ENCODE measurements at places on chromosomes 12 and 14.

DNA sequence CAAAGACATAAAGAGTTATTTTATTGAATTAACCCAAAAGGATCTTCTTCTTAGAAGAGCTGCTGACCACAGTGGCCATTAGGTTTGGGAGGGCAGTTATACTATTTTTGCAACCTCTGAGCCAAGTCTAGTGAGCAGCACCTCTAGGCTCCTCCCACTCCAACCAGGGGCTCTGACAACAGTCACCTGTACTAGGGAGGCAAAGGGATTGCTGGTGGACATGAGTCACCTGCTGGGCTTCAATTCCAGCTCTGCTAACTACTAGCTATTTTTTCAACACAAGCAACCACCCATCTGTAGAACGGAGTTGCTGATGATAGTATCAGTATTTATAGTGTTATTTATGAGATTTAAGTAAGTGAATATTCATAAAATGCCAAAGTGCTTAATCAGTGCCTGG is 166.0 kb downstream of the KLHL28 start:
- no peaks in the 10 kb centered on the region for H3K27me3 ChIP-seq
- no peak overlapping the region for H3K27ac ChIP-seq
- H3K36me3 ChIP-seq: no peaks in the 10 kb centered on the region
- no peak overlapping the region for H3K4me3 ChIP-seq
- no peaks in the 10 kb centered on the region for H3K4me1 ChIP-seq
- peak; percentile 6 for DNase-seq

GRCh38 chr14:64680714-64681065 is 23.5 kb upstream of the PLEKHG3 start:
- no peaks in the 10 kb centered on the region for H3K36me3 ChIP-seq
- H3K4me1 ChIP-seq: no peaks in the 10 kb centered on the region
- no peaks in the 10 kb centered on the region for H3K27me3 ChIP-seq
- H3K4me3 ChIP-seq: no peak overlapping the region
- no peak for DNase-seq

DNA sequence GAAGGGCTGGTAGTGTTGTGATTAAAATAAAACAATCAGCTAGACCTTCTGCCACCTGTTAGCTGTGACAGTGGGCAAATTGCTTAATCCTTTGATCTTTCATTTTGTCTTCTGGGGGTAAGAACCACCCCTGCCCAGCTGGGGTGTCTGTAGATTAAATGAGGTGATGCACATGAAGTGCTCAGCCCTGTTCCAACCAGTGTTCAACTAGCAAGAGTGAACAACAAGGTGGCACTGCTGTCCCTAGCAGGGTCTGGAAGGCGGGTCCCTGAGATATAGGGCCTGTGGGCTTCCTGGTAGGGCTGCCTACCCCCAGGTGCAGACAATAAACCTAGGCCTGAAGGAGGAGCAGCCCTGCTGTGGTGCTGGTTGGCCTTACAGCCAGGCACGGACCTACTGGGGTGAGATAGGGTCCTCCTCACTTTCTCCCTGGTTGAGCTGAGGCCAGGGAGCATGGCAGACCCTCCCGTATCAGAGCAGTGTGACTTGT is 60.6 kb downstream of the ARL6IP4 start:
- no peaks in the 10 kb centered on the region for H3K27me3 ChIP-seq
- H3K4me3 ChIP-seq: no peak overlapping the region
- no peaks in the 10 kb centered on the region for H3K36me3 ChIP-seq
- peaks cover 19% of the 10 kb centered on the region for H3K4me1 ChIP-seq
- no peak for DNase-seq

- no peak overlapping the region for H3K27ac ChIP-seq
- H3K36me3 ChIP-seq: no peaks in the 10 kb centered on the region
- no peaks in the 10 kb centered on the region for H3K27me3 ChIP-seq
- H3K4me3 ChIP-seq: no peak overlapping the region
These were observed 107.2 kb downstream of the ZFC3H1 start for GRCh38 chr12:71556448-71556847.

DNA sequence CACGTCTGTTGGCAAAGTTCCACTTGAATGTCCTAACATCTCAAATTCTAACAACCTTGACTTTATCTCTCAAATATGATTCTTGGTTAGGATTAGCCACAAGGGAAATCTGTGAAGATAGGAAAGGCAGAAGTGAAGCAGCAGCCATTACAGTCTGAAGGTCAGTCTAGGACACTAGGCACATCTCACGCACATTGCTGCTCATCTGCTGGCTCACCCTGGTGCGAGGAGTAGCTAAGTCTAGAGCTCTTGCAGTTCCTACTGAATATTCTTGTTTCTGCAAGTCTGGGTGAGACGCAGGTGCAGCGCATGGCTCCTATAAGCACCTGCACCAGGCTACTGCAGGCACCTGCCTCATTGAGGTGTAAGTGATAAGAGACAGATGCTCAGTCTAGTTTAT is 6.4 kb upstream of the SLC25A3 start:
- no peaks in the 10 kb centered on the region for H3K4me1 ChIP-seq
- no peak for DNase-seq
- H3K36me3 ChIP-seq: no peaks in the 10 kb centered on the region
- H3K4me3 ChIP-seq: no peak overlapping the region
- H3K27ac ChIP-seq: no peak overlapping the region

- peaks cover 4% of the 10 kb centered on the region for H3K4me1 ChIP-seq
- no peak overlapping the region for H3K4me3 ChIP-seq
- no peak overlapping the region for H3K27ac ChIP-seq
- no peak for DNase-seq
These were observed 29.2 kb upstream of the CHST11 start for GRCh38 chr12:104427547-104427938.

GRCh38 chr12:6921996-6922946 is 5.5 kb upstream of the ATN1 start:
- DNase-seq: no peak
- no peaks in the 10 kb centered on the region for H3K27me3 ChIP-seq
- peaks cover 27% of the 10 kb centered on the region for H3K4me1 ChIP-seq
- no peak overlapping the region for H3K4me3 ChIP-seq
- peaks cover 16% of the 10 kb centered on the region for H3K36me3 ChIP-seq

GRCh38 chr12:49557917-49558215 is 10.1 kb downstream of the MCRS1 start:
- peaks cover 18% of the 10 kb centered on the region for H3K36me3 ChIP-seq
- DNase-seq: no peak
- no peak overlapping the region for H3K27ac ChIP-seq
- no peak overlapping the region for H3K4me3 ChIP-seq
- no peaks in the 10 kb centered on the region for H3K4me1 ChIP-seq

DNA sequence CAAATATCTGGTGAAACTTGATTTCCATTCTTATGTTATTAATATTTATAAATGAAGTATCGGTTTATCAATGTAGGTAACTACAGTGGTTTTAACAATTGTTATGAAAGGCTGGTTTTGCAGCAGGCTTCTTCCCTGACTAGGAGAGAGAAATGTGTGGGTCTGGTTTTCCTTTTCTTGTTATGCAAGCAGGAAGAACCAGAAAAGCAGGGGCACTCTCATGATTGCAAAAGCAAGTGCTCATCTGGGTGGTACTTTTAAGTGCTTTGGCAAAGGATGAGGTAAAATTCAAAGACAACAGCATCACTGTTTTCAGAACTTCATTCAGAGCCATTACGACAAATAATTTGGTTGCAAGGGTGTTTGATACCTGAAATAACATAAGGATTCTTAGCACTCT is 105.6 kb downstream of the PTPRO start:
- H3K4me3 ChIP-seq: no peak overlapping the region
- no peak overlapping the region for H3K27ac ChIP-seq
- no peaks in the 10 kb centered on the region for H3K4me1 ChIP-seq
- no peaks in the 10 kb centered on the region for H3K36me3 ChIP-seq
- DNase-seq: no peak

- no peak overlapping the region for H3K4me3 ChIP-seq
- H3K4me1 ChIP-seq: peaks cover 13% of the 10 kb centered on the region
- no peaks in the 10 kb centered on the region for H3K36me3 ChIP-seq
- no peaks in the 10 kb centered on the region for H3K27me3 ChIP-seq
These were observed 6.5 kb downstream of the HIP1R start for GRCh38 chr12:122841544-122842321.

DNA sequence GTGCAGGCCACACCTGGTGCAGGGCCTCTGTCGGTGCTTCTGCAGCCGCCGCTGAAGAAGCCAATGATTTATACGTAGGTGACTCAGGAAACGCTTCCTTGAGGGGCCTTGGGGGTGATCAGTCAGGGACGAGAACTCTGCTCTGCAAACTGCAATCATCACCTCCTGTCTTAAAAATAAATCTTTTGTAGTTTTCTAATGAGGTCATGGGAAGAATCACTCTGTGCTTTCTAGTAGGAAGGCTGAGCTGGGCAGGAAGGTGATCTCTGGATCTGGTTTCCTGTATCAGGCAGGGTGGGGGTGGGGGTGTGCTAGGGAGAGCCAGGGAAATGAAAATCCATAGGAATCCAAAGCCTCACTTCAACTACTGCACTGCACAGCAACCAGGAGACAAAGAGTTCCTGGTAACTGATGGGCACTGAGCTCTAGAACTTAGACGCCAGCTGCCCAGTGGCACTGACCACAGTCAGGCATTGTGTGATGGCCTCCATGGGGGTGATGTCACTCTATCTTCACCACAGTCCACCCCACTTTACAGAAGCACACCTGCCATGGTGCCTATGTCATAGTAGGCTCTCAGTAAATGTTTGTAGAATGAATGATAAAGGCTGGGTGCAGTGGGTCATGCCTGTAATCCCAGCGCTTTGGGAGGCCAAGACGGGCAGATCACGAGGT is 292.4 kb upstream of the PWP1 start:
- no peaks in the 10 kb centered on the region for H3K27me3 ChIP-seq
- no peaks in the 10 kb centered on the region for H3K36me3 ChIP-seq
- H3K27ac ChIP-seq: no peak overlapping the region
- no peak overlapping the region for H3K4me3 ChIP-seq
